Cardiac septum (tissue), 1 donor: ENCODE measurements at places on chromosomes 1 and 21. TPM values are rescaled to one million over a fixed set of nuclear protein-coding genes. Genes with fewer than 3 reads are reported as not detected.

- DNase-seq: no peak
Measured at GRCh38 chr1:18182398-18183160, 75.0 kb downstream of the IGSF21 start.

DNA sequence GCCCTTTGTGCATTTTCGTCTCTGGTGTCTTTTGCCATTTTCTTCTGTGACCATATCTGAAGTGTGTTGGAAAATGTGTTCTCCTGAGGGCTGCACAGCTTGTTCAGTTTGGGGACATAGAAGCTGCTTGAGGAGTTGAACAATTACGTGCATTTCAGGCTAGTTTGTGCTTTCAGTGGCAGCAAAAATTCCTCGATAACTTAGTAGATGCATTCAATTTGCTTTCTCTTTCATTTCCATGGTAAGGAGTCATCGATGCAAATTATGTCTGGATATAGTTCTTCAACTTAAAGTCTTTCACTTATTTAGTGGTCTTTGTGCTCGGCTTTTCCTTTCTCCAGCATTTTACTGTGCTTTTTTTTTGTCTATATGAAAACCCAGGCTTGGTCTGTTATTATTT lies 441.5 kb downstream of the PLA2G4A start:
- DNase-seq: no peak

DNA sequence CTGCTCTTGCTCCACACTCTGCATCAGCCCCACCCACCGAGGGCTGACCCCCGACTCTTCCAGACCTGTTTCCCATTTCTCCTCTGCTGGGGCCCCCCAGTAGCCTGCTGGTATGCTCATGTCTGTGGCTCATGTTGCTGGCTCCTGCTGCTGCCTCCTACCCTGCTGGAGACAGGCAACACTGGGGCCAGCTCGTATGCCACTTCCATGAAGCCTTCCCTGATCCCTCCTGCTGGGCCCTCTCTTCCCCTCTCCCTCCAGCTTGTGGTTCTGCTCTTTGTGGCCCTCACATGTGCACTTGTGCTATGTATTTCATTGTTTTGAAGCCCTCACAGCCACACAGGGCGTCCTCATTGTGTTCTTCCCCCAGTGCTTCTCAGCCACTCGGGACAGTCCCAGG lies 40.5 kb downstream of the CNN3 start:
- DNase-seq: no peak

The OR2L2 gene
- total RNA-seq: not detected

The ERICH3 gene
- total RNA-seq: 0.11 TPM
